ENCODE measurements at places on chromosomes 7 and 10.

- no peak for DNase-seq
Measured at GRCh38 chr10:17273403-17273802, 45.4 kb downstream of the VIM start.

- DNase-seq, result no peak
Measured at GRCh38 chr10:17951868-17952371, at the start of gene SLC39A12. SLC39A12 (plus strand) TSS chr10:17951918; CDS start chr10:17953277, 1,359 bp downstream.

DNA sequence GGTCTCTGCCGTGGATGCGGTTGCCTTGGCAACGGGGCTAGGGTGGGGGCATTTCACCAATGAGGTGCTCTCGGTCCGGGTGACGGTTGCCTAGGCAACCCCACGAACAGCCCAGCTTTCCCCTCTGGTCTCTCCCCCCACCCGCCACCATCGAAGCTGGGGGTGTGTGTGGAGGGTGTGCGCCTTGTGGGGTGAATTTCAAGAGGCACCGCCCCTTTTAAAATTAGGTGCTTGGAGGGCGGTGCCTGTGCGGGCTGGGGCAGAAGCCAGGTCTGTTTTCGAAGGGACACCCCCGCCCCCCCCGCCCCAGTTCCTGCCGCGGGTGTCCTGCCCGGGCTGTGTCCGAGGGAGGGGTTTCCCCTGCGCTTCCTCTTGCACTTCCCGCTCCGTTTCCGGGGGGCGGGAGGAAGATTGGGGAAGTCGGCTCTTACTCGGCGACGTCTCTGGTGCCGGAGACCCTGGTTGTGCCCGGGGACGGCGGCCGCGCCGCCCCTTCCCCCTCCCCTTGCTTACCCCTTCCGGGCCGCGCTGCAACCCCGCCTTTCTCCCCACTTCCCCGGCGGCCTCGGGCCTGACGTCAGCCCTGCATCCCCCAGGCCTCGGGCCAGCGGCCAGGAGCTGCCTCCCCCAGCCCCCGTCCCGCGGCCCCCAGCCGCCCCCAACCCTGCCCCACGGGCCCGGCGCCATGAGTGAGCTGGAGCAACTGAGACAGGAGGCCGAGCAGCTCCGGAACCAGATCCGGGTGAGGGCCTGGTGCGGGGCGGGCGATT is 2.2 kb downstream of the GNB2 start:
- peak; percentile 83 for DNase-seq

DNA sequence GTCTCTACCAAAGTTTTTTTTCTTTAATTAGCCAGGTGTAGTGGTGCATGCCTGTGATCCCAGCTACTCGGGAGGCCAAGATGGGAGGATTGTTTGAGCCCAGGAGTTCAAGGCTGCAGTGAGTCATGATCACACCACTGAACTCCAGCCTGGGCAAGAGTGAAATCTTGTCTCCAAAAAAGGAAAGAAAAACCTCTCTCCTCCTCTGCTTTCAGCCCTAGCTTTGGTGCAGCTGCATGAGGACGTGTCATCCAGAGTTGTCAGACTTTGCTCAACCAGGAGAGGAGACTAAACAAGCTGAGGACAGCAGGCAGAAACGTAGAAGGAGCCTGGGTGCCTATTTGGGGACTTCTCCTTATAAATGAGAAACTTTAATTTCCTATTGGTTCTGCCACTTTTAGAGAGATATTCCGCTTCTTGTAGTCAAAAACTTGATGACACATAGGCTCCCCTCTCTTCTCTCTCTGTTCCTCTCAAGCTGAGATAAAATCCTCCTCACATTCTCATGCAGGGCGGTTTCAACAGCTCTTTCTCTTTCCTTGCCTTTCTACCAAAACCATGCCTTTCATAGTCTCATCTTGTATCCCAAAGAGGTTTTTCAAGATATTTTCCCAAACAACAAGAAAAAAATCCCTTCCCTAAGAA is 205.4 kb downstream of the ARHGAP12 start:
- no peak for DNase-seq

- no peak for DNase-seq
Measured at GRCh38 chr7:92754919-92755581, 81.3 kb downstream of the CDK6 start.

GRCh38 chr10:86130737-86131475 is 235.7 kb downstream of the GRID1 start:
- no peak for DNase-seq

DNA sequence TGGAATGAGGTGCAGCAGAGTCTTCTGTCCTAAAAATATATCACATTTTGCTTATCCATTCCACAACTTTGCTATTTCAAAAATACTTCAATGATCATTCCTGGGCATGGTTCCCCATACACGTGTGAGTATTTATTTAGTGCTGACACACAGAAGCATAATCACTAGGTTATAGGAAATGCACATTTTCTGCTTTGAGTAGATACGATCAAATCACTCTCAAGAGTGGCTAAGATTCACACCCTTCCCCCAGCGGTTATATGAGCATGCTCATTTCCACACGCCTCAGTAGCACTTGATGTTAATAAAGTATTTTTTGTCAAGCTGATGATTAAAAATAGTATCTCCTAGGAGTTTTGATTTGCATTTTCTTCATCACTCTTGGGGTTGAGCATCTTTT is 93.5 kb upstream of the LRRC4 start:
- no peak for DNase-seq

DNA sequence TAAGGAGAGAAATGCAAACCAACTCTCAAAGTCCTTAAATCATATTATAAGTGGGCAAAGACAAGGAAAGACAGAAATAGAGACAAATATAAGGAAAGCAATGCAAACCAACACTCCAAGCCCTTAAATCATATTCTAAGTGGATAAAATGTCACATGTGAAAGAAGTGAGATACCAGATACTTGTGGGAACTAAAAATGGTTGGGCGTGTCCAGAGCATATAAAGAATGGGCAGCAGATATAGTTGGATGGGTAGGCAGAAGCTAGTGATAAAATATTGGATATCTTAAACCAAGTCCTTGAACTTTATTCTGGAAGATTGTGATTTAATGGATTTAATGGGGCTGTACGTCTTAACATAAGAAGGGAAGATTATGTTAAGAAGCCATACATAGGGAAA is 1065.2 kb upstream of the C7orf33 start:
- no peak for DNase-seq

- peak; percentile 58 for DNase-seq
Measured at GRCh38 chr7:21355406-21355874, 72.4 kb upstream of the SP4 start.

- DNase-seq, result no peak
Measured at GRCh38 chr10:56537984-56538383, 176.9 kb upstream of the ZWINT start.

DNA sequence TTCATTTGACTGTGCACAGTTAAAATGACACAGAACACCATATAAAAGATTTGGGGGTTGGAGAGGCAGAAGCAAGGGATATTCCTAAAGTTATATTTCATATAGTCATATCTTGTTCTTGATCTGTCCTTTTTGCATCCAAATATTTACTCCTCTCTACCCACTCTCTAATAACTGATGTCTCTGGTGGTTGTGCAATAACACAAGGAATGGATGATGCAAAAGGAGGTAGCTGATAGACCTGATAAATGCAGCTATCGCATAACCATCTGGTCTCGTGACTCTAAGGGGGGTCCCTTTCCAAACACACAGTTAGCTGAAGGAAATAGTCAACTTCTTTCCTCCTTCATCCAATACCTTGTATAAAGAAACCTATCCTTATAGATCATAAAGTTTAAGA is 123.1 kb downstream of the POLR1F start:
- no peak for DNase-seq

DNA sequence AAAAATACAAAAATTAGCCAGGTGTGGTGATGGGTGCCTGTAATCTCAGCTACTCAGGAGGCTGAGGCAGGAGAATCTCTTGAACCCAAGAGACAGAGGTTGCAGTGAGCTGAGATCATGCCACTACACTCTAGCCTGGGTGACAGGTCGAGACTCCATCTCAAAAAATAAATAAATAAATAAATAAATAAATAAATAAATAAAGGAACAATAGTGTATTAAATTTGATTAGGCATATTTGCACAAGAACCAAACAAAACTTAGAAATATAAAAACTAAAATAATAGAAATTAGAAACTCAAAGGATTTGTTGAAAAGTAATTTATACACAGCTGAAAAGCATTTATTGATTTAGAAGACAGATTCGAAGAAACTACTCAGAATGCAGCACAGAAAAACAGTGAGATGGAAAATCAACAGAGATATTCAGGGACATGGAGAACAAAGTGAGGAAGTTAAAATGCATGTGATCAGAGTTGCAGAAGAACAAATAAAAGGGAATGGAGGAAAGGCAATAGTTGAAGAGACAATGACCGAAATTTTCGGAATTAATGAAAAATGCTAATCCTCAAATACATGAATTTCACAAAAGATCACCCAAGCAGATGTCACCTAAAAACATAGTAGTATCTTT is 17.7 kb downstream of the IFIT3 start:
- no peak for DNase-seq

- no peak for DNase-seq
Measured at GRCh38 chr10:31605426-31605825, 286.4 kb downstream of the ZEB1 start.

GRCh38 chr7:5063698-5064097 is 18.0 kb downstream of the RBAK start:
- DNase-seq, result no peak

- peak; percentile 64 for DNase-seq
Measured at GRCh38 chr10:123149568-123150270, 1.8 kb downstream of the HMX2 start.

DNA sequence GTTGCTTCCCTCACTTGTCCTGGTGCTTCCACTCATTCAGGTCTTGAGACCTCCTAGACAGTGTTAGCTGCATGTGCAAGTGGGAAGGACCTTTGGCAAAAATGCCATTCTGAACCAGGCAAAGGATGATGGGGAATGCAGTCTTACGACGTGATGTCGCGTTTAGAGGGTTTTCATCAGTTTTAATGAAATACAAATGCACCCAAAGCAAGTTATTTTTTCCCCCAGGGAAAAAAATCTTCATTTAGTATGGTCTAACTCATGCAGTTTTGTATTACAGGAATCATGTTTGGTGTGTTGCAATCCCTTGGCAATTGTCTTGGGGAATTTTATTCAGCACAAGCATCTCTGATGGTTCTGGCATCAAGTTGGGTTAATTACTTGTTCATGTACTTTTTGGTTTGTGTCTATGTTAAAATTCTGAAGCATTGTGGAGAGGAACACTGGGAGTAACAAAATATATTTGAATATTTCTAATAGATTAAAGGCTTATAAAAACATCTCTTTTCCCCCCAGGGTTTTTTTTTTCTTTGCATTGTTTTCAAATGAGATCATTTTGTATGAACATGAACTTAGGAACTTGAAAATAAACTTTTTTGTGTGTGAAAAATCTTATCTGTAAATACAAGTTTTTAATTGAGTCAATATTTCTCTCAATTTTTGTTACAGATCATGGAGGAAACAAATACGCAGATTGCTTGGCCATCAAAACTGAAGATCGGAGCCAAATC is 188.9 kb downstream of the BICC1 start:
- DNase-seq, result no peak

DNA sequence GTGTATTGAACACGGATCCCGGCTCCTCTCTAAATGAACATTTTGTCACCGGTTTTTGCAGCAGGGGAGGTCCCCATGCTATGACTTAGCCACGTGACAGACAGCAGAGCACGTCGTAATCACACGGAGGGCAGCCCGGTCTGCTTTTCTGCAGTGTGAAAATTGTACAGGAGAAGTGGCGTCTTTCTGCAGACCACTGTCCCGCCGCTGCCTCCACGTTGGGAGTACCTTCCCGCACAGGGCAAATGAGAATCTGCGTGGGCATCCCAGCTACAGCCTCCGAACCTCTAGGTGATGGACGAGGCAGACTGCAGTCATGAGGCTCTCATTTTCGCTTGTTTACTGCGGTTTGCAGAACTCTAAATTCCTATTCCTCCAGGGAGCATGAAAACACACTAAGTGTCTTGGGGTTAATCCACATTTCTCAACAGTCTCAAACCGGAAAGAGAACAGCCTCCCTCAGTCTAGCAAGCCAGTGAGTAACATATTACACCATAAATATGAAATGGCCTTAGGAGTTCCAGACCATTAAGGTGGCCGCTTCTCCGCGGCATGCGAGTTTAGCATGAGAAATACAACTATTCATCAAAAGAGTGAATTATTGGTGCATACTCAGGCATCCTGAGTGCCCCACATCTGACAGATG is 89.8 kb downstream of the TCERG1L start:
- DNase-seq, result no peak

DNA sequence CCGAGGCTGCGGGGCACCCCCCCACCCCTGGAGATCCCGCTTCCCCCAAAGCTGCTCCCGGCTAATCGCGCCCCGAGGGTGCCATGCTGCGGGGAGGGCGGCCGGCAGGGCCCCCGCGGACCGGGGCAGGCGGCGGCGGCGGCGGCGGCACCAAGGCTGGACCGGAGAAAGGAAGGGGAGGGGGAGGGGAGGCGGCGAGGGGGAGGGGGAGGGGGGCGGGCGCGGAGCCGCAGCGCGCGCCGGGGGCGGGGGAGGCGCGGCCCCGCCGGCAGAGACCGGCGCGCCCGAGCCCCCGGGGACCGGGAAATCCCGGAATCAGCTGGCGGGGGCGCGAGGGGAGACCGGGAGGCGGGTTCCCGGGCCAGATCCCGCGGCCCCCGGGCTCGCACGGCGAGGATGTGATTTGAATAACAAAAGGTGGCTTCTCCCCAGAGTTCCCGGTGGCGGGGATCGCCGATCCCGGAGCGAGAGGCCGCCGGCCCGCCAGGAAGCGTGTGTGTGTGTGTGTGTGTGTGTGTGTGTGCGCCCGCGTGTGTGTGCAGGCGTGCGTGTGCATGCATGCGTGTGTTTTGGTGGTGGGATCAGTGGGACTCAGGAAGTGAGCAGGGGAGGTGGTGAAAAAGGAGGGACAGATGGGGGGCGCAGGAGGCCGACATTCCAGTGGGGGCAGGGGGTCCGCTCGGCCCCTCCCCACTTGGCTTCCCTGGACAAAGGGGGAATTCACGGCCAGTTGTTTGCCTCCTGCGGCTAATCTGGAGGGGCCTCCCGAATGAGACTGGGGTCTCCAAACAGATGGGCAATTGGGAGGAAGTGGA is 99.5 kb downstream of the HIP1 start:
- DNase-seq, result peak; percentile 57

Measured in stimulated activated CD8-positive, alpha-beta memory T cell treated with anti-CD3 and anti-CD28 coated beads, Interleukin-4, amount 100 ng/mL, for 48 hours (primary cell).